Smooth muscle cell of the brain vasculature (primary cell): ENCODE measurements at places on chromosomes 1 and 21.
A peak's percentile ranks its signal among the peaks of the same experiment; 100 is the strongest.

DNA sequence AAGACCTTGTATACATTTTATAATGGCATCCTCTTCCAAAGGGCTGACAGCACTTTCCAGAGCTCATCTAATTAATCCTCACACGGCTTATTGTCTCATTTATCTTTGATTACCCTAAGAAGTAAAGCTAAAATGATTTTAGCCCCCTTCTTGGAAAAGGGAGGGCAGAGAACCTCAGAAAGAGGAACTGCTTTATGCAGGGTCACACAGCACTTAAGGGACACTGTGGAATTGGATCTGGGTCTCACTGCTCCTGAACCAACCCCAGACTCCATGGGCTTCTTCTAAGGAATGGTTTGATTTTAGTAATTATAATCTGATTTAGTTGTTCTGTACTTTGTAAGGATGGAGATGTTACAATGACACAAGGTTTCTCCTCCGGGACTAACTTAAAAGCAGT lies 3.2 kb downstream of the BRINP2 start:
- no peak for DNase-seq

GRCh38 chr1:3064901-3065300 lies 4.1 kb upstream of the PRDM16 start:
- DNase-seq, result no peak

DNA sequence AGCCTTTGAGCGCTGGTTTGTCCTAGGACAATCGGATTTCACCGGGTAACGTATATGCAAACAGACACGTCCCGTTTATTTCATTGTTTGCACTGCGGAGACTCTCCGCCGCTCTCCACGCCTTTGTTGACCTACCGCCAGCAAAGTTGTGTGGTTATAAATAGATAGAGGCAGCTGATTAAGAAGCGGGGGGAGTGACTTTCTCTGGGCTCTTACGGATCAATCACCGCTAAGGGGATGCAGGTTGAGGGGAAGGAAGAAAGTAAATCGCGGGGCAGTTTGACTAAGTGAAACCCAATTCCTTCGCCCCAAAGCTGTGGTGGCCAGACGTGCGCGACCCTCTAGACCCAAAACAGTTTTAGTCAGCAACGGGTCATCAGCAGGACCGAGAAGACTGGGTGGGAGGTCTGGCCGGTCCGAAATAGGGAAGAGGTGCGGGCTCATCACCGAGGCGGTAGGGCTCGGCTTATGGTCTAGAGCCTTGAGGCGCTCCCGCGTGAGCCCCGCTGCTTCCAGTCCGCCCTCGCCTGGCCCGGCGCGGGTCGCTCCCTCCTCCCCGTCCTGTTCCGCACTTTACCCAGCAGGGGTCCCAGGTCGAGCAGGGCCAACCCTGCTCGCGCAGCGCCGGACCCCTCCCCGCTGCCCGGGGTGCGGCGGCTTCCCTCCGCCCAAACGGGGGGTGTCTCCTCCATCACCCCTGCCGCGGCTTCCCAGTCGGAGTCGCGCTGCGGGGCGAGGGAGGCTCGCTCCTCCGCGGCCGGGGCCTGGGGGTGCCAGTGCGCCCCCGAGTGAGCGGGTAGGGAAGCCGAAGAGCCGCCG lies 120.8 kb upstream of the RRP15 start:
- DNase-seq, result no peak

- DNase-seq, result no peak
Observed at GRCh38 chr1:170664093-170664827, at the start of gene PRRX1. PRRX1 (plus strand) TSS chr1:170664131; CDS start chr1:170664219, 88 bp downstream.

- no peak for DNase-seq
Observed at GRCh38 chr1:210857146-210857663, 276.7 kb downstream of the KCNH1 start.

DNA sequence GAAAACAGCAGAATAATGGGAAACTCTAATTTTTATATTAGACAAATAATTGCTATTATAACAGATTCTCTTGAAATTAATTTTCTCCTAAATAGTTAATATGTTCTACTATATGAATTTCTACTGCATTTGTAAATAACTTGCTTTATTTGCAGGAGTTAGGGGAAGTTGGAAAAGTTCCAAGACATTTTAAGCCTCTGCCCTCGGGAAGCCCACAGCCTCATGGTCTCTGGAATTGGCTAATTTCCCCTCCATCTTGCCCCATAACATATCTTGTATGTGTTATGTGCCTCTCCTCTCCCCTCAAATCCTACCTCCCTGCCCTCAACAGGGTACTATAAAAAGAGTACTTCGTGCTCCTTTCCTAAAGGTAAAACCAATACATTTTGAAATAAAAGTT lies 271.4 kb upstream of the NR5A2 start:
- no peak for DNase-seq

- DNase-seq, result no peak
Observed at GRCh38 chr1:166182281-166182680, 15.5 kb upstream of the FAM78B start.

DNA sequence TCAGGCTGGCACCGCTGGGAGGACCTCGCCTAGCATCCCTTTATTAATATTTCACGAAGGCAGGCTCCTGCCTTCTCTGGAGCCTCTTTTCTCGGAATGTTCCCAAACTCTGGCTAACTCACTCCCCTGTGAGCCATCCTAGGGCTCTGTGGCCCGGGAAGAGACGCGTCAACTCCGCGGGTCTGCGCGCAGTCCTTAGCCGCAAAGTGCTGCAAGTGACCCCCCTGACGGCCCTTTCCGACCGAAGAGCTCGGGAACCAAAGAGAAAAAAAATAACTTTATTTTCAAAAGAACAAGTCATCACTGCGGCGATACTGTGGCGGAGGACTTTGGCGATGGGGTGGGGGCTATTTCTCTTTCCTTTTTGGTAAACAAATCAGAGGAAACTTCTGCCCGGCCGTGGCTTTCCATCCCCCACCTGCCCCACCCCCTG lies 14.6 kb downstream of the NR5A2 start:
- DNase-seq, result no peak

GRCh38 chr1:216935901-216936300 lies 212.7 kb upstream of the ESRRG start:
- DNase-seq, result no peak

DNA sequence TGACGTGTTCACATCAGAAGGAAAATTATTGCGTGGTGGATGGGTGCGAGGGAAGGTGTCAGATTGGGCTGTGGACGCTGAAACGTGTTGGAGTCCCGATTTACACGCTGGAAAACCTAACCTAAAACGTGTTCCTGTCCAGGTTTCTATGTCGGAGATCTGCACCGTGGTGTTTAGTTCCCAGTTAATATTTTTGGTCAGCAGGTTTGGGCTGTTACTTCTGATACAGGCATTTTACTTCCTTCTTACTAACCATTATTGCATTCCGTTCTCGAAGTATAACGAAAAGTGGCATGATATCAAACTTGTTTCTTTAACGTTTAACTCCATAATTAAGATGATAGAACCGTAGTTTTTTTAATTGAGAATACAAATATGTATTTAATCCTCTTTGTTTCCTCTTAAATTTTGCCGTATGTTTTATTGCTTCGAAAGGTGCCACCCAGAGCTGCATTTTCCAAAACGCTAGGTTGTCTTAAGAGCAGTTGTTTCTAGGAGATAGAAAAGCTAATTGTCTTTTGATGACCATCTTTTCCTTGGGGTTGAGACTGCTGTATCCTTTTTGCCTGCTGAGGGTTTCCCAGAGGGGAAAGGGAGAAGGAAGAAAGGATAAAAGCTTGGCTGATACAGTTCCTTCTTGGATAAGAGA lies 1.3 kb downstream of the ADARB1 start:
- DNase-seq, result no peak

- no peak for DNase-seq
Observed at GRCh38 chr1:176733661-176734060, 270.7 kb downstream of the PAPPA2 start.

GRCh38 chr1:111354584-111354983 lies 63.9 kb downstream of the CHIA start:
- DNase-seq, result no peak

- DNase-seq, result no peak
Observed at GRCh38 chr1:87993051-87993450, 664.4 kb downstream of the LMO4 start.

- peak; percentile 29 for DNase-seq
Observed at GRCh38 chr1:111656086-111657017, 36.8 kb downstream of the RAP1A start.

DNA sequence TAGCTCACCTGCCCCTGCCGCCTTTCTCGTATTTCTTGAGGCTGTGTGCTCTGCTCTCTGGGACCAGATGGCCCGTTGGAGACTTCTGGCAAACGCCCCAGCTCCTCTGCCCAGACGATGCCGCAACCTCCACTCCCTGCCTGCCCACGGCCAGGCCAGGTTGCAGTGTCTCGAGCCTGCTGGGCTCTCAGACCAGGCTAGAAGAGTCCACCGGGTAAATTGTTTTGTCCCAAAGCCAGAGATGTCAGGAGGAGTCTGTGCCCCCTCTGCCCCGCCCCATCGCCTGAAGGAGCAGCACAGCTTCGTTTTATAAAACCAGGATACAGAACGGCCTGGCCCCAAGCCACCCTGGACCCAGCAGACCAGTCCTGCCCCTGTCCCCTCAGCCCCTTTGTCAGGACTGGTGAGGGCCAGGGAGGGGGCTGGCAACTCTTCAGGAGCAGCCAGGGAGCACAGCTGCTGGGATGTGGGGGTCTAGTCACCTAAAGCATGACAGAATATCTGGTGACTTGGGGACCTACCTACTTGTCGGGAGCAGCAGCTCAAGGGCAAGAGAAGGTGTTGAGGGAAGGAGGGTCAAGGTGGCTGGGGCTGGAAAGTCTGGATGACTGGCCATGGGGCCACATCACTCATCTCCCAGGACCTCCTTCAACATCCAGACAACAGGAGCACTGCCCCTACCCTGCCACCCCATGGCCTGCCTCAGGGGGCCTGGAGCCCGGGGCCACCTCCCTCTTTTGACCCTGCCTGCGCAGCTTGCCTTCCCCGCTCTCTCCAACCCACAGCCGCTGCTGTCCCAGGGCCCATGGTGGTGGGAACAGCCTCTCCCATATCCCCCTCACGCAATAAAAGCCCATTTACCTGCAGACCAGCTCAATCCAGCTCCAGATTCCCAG lies 33.9 kb upstream of the LBR start:
- DNase-seq, result no peak

DNA sequence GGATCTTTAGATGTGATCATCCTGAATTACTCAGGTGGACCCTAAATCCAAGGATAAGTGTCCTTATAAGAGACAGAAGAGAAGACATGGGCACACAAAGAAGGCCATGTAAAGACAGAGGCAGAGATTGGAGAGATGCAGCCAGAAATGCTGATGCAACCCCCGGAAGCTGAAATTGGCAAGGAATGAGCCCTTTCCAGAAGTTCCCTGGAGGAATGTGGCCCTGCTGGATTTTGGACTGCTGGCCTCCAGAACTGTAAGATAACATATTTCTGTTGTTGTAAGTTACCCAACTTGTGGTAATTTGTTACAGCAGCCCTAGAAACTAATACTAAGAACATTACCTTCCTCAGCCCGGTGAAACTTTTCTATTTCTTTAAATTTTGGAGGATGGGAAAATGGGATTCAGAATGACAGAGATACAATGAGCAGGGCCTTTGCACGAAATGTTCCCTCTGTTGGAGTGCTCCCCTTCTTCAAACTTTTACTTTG lies 11.2 kb upstream of the PLPP3 start:
- no peak for DNase-seq
